CD4-positive, alpha-beta T cell treated with Interleukin-15 for 1 hour (primary cell): ENCODE measurements at places on chromosomes 12 and 14.

GRCh38 chr12:41983394-41983793 is 161.3 kb downstream of the GXYLT1 start:
- no peak for DNase-seq

DNA sequence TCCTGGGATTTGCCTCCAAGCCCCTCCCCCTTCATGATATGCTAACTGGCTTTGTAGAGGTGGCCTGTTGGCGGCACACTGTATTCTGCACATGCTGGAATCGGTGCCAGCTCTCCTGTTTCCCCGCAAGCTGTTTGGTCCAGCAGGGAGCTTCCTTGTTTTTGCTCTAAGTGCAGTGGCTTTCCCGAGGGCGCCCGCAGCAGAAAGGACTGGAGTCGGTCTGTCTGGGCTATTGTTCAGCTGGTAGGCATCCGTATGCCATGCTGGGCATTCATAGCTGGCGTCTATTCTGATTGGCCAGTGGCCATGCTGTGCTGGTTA is 88.9 kb upstream of the MED13L start:
- no peak for DNase-seq

GRCh38 chr12:6540181-6540877 is 6.0 kb downstream of the GAPDH start:
- no peak for DNase-seq

- DNase-seq: no peak
Measured at GRCh38 chr12:129561304-129561703, 342.5 kb downstream of the TMEM132D start.

GRCh38 chr12:49626836-49627235 is 3.5 kb downstream of the PRPF40B start:
- DNase-seq: no peak

DNA sequence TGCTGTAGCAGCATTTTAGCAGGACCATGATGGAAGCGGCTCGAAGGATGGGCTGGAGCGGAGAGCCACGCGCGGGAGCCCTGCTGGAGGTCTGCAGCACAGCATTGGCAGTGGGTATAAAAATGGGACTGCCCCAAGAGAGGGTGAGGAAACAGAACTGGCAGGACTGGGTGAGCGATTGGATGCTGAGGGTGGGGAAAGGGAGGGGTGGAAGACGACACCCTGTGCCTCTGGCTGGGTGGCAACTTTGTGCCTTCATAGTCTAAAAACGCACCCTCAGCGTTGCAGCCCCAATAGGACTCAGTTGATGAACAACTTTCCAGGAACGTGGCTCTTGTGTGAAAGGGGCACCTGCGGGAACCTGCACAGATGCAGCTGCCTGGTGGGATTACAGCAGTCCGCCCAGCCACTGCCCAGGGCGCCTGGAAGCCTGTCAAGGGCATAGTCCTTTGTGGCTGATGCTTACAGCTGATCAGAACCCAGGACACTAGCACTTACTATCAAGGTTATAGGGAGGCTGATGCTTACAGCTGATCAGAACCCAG is 73.0 kb downstream of the NINJ2 start:
- no peak for DNase-seq

- DNase-seq: no peak
Measured at GRCh38 chr14:64109819-64110554, 184.2 kb downstream of the ESR2 start.

- DNase-seq: no peak
Measured at GRCh38 chr14:38012056-38012455, 195.6 kb upstream of the SSTR1 start.

GRCh38 chr12:39161465-39162085 is 256.2 kb upstream of the CPNE8 start:
- no peak for DNase-seq

- DNase-seq: no peak
Measured at GRCh38 chr14:32696325-32697091, 242.2 kb upstream of the NPAS3 start.

DNA sequence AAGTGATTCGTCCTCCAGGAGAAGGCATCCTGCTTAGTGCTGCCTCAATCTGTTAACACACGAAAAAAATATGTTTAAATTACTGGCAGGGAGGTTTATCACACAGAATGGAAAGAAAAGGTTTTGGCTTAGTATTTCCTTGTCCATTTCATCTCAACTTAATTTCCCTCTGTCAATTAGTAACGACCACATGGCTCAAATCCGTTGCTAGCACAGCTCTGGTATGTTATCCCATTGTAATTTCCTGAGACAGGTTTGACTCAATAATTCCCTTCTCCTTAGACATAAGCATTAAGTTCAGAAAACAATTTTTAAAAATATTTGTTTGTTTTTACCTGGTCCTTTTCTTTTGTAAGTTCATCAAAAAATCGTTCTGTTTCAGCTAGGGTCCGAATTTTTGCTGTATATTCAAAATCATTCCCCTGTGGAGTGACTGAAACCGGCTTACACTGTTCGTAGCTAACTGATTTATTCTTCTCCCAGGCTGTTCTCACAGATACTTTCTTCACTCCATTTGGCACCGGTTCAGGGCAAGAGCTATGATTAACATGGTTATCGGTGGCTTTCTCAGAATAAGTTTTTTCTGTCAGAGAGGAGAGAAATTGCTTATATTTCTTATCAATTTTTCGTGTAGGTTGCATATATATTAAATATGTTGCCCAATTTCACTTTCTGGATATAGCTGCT is 10.1 kb upstream of the PITPNM2 start:
- DNase-seq: no peak

DNA sequence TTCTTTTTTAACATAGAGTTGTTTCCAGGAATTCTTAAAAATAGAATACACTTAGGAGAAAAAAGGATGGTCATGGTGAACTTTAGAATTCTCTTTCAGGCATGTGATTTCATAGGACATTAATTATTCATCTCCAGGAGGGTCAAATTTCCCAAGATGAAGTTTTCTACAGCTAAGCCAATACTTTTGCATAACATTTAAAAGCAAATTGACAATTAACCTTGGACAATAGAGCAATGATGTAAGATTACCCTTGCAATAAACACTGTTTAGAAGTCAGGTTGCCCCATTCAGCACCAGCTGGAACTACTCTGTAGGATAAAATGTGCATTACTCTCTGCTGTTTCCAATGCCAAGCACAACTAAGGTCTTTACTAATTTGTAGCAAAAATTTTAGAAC is 49.5 kb downstream of the SIX1 start:
- DNase-seq: no peak

DNA sequence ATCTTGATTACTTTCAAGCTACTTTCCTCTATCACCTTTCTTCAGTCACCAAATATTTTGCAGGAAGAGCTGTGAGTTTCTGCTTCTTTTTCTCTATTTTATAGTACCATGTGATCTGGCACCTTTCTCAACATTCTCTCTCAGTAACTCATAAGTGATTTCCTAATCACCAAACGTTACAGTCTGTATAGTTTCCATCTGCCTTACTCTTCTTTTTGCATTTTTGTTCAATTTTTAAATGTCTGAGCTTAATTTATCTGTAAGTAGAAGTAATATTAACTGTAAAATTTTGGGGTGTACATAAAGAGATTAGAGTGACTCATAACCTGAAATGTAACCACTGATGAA is 422.1 kb upstream of the SYT1 start:
- no peak for DNase-seq

GRCh38 chr14:61438860-61439765 is 117.7 kb downstream of the PRKCH start:
- peak; percentile 32 for DNase-seq

DNA sequence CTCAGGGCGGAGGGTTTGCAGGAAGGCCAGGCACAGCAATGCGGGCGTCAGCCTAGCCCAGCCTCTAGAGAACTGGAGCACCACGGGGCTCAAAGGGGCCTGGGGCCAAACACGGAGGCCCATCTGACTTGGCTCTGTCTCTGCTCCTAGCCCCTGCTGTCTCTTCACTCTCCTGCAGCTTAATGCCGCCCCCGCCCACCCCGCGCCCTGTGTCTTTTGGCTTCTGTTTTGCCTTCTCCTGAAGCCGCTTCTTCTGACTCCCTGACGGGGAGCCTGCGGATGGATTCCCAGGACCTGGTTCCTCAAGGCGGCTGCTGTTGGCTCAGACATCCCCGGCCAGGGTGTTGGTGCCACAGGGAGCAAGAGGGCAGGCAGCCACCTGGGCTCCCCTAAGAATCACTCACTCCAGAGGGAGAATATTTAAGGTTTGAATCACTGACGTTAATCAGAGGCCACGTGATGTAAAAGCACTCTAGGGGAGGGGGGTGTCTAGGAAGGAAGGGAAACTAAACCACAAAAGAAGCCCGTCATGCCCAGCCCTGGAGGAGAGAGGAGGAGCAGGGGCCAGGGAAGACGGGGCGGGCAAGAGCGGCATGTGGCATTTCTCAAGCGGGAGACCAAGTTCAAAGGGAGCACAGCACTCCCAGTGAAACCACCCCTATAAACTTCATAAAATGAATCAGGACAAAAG is 36.9 kb upstream of the PRMT8 start:
- no peak for DNase-seq

DNA sequence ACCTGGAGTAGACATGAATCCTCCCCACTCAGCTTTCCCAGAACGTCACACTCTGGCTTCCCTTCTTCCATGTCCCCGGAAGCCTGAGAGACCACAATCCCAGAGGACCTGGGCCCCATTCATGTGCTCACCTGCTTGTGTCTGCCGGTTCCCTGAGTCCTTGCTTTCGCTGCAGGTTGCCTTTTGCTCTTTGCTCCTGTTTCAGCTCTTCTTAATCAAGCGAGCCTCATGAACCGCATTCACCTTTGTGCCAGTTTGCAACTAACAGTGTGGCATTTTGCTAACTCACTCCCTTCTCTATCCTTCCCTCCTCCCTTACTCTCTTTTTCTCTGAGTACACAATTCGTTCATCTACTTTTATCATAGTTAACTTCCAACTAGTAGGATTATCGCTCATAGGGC is 23.1 kb downstream of the ENTPD5 start:
- DNase-seq: no peak

DNA sequence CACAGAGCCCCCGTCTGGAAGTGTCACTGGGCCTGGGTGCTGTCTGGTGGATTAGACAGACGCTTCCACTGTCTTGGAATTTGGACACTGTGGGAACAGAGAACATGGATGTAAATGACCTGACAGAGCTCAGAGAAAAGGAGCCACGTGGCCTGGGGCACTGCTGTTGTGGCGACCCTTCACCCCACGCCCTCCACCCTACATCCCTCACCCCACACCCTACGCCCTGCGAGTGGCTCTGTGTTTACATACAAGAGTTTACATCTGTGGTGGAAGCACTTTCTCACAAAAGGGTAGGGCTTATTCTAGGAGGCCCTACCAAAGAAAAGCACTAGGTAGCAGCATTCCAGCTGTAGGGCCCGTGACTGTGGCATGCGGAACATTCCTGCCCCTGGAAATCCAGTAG is 47.7 kb downstream of the B4GALNT3 start:
- no peak for DNase-seq

DNA sequence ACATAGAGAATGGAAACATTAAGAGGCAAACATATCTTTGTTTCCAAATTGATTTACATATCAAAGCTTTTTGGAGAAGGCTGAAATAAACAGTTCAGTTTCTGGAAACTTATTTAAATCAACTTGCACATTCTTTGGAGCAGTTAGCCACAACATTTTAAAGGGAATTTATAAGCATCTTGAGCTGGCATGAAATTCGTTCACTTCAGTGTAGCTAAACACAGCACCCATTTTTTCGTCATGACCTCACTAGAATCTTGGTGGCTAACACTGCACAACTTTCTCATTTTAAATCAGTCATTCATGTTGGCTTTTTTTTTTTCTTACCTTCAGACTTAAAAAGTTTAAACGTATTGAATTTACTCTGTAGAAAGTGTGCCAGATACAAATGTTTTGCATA is 1139.9 kb upstream of the FLRT2 start:
- DNase-seq: no peak

GRCh38 chr12:11689591-11690186 is 40.2 kb downstream of the ETV6 start:
- DNase-seq: no peak

- no peak for DNase-seq
Measured at GRCh38 chr14:78705989-78706388, 535.8 kb downstream of the NRXN3 start.
